ENCODE measurements at places on chromosomes 5 and 9.

GRCh38 chr9:124465736-124466135 is 15.5 kb downstream of the ADGRD2 start:
- no peak overlapping the region for H3K4me3 ChIP-seq
- DNase-seq, result no peak

GRCh38 chr9:95939472-95939871 is 64.0 kb downstream of the ERCC6L2 start:
- H3K4me3 ChIP-seq, result no peak overlapping the region
- H3K4me1 ChIP-seq, result no peaks in the 10 kb centered on the region
- H3K36me3 ChIP-seq, result peaks cover 87% of the 10 kb centered on the region
- H3K27me3 ChIP-seq, result no peaks in the 10 kb centered on the region
- H3K27ac ChIP-seq, result no peak overlapping the region

DNA sequence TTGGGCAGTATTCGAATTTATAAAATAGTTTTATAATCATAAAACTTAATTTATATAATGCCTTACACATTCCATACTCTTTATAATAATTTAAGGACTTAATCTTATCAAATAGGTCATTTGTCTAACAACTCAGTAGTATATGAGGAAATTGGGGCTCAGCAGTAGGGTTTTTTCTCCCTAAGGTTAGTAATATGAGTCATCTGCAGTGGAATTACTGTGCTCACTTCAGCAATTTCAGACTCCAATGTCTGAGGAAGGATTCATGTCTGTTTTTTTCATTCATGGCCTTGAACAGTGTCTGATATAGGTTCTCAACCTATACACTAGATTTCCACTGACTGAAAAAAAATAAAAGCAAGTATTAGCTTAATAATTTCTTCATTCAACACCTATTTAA is 7.4 kb downstream of the DMRTA1 start:
- H3K27me3 ChIP-seq, result peaks cover 33% of the 10 kb centered on the region
- DNase-seq, result no peak
- no peak overlapping the region for H3K4me3 ChIP-seq
- H3K4me1 ChIP-seq, result no peaks in the 10 kb centered on the region
- H3K36me3 ChIP-seq, result no peaks in the 10 kb centered on the region
- H3K27ac ChIP-seq, result no peak overlapping the region

- peaks cover 89% of the 10 kb centered on the region for H3K27me3 ChIP-seq
- no peaks in the 10 kb centered on the region for H3K36me3 ChIP-seq
- no peak for DNase-seq
- H3K4me3 ChIP-seq, result peak overlapping the region; percentile 30
Measured at GRCh38 chr5:115815006-115815692, 1.3 kb downstream of the CDO1 start.

GRCh38 chr5:62568143-62568542 is 10.5 kb upstream of the LRRC70 start:
- DNase-seq, result no peak
- peaks cover 53% of the 10 kb centered on the region for H3K36me3 ChIP-seq
- no peak overlapping the region for H3K4me3 ChIP-seq
- no peaks in the 10 kb centered on the region for H3K27me3 ChIP-seq
- peaks cover 12% of the 10 kb centered on the region for H3K4me1 ChIP-seq

DNA sequence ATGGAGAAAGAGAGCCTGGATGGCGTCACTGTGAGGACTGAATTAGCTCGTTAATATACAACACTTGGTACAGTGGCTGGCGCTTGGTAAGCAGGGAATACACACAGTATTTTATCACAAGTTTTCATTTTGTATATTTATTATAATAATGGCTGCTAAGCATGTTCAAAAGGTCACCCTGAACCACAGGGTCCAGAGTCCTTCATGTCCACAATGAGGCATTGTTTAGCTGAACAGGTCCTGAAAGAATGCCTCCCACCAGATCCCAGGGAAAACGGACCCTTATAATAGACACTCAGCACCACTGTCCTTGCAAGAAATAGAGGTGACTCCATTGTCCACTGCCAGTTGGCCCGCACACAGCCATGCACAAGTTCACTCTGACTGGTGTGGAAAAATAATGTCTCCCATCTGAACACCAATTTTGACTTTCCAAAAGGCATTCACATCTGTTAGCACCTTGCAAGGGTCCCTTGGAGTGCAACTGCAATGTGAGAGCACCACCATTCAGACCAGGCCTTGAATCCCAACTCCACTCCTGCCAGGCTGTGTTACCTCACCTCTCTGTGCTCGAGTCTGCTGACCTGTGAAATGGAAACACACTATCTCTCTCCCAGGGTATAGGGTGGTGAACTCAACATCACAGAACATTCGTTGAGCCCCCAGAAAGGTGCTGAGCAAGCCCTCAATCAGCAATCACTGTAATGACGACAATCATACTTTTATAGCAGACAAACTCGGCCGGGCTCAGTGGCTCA is 3.9 kb downstream of the VDAC1 start:
- H3K27ac ChIP-seq, result no peak overlapping the region
- no peak for DNase-seq
- H3K27me3 ChIP-seq, result no peaks in the 10 kb centered on the region
- H3K4me1 ChIP-seq, result peaks cover 52% of the 10 kb centered on the region
- H3K36me3 ChIP-seq, result peaks cover 45% of the 10 kb centered on the region
- H3K4me3 ChIP-seq, result no peak overlapping the region

- H3K36me3 ChIP-seq, result no peaks in the 10 kb centered on the region
- peaks cover 37% of the 10 kb centered on the region for H3K27me3 ChIP-seq
- no peak overlapping the region for H3K4me3 ChIP-seq
- no peak overlapping the region for H3K27ac ChIP-seq
- DNase-seq, result peak; percentile 47
Measured at GRCh38 chr5:38382898-38383297, 124.5 kb downstream of the EGFLAM start.

DNA sequence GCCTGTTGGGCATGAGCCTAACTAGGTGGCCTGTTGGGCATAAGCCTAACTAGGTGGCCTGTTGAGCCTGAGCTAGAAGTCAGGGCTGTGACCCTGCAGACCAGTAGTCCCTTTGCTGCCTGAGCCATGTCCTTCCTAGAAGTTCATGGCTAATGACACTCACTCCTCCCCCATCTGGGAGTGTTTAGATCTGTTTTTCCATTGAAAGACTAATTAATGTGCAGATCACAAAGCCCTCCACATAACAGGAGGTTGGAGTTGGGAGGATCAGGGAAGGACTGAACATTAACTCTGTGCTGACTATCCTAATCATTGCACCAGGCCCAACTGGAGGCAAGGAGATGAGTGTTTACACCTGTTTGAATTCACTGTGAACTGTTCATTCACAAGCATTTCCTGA is 27.6 kb downstream of the SLC25A48 start:
- DNase-seq, result no peak
- H3K36me3 ChIP-seq, result no peaks in the 10 kb centered on the region
- no peak overlapping the region for H3K27ac ChIP-seq

GRCh38 chr5:1699394-1699793 is 100.2 kb downstream of the MRPL36 start:
- no peak overlapping the region for H3K27ac ChIP-seq
- H3K4me1 ChIP-seq, result peaks cover 31% of the 10 kb centered on the region
- no peak for DNase-seq
- H3K4me3 ChIP-seq, result no peak overlapping the region

GRCh38 chr5:139698490-139699146 is 50.5 kb downstream of the CXXC5 start:
- H3K36me3 ChIP-seq, result peaks cover 1% of the 10 kb centered on the region
- no peak overlapping the region for H3K27ac ChIP-seq
- no peak for DNase-seq
- no peak overlapping the region for H3K4me3 ChIP-seq

- peaks cover 70% of the 10 kb centered on the region for H3K27me3 ChIP-seq
- no peak for DNase-seq
- peaks cover 10% of the 10 kb centered on the region for H3K4me1 ChIP-seq
- H3K4me3 ChIP-seq, result no peak overlapping the region
- no peak overlapping the region for H3K27ac ChIP-seq
Measured at GRCh38 chr5:88659529-88660263, 223.3 kb downstream of the MEF2C start.

GRCh38 chr5:38422622-38423021 is 133.8 kb downstream of the LIFR start:
- H3K36me3 ChIP-seq, result no peaks in the 10 kb centered on the region
- DNase-seq, result no peak
- peaks cover 44% of the 10 kb centered on the region for H3K27me3 ChIP-seq
- H3K4me1 ChIP-seq, result no peaks in the 10 kb centered on the region
- H3K4me3 ChIP-seq, result no peak overlapping the region

DNA sequence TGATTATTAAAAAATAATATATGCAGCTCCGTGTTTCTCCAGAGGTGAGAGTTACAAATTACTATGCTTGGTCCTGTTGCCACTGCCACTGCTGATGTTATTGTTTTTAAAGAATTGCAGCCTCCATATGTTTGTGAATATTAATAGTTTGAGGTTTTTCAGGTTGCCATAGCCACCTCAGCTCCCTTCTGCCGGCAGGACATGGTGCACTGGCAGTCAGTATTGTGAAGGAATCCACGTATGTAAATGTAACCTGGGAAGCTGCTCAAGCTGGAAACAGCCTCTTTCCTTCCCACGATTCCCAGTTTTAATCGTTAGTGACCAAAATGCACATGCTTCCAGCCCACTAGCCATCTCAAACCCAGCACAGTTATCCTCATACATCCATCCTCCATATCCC is 184.4 kb upstream of the CCNG1 start:
- no peak overlapping the region for H3K4me3 ChIP-seq
- H3K27me3 ChIP-seq, result no peaks in the 10 kb centered on the region
- no peaks in the 10 kb centered on the region for H3K4me1 ChIP-seq
- DNase-seq, result no peak
- no peaks in the 10 kb centered on the region for H3K36me3 ChIP-seq

- no peaks in the 10 kb centered on the region for H3K4me1 ChIP-seq
- H3K36me3 ChIP-seq, result no peaks in the 10 kb centered on the region
- no peak overlapping the region for H3K4me3 ChIP-seq
- H3K27ac ChIP-seq, result no peak overlapping the region
Measured at GRCh38 chr5:158908425-158909220, 191.1 kb downstream of the EBF1 start.

DNA sequence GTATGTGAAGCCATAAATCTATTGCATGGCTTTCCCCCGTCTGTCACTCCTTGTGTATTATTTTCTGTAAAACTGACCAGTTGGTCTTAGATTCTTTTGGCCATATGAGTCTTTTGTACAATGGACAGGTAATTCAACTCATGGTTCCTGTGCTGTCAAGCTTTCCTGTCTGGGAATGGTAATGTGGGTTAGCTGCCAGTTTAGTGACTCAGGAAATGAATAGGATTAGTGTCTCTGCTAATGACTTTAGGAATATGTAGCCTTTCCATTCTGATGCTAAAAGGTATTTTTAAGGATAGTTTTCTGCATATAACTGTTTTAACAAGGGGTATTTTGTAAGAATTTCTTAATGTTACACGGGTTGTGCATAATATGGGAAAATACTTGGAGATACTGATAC is 182.7 kb downstream of the PBX3 start:
- H3K27me3 ChIP-seq, result no peaks in the 10 kb centered on the region
- DNase-seq, result no peak
- H3K4me1 ChIP-seq, result no peaks in the 10 kb centered on the region
- no peak overlapping the region for H3K27ac ChIP-seq
- no peak overlapping the region for H3K4me3 ChIP-seq

- DNase-seq, result no peak
- no peak overlapping the region for H3K4me3 ChIP-seq
- H3K4me1 ChIP-seq, result no peaks in the 10 kb centered on the region
Measured at GRCh38 chr5:115321309-115321708, 24.9 kb upstream of the CCDC112 start.

GRCh38 chr9:101585740-101586139 is 9.0 kb downstream of the PPP3R2 start:
- peaks cover 7% of the 10 kb centered on the region for H3K4me1 ChIP-seq
- no peak overlapping the region for H3K4me3 ChIP-seq

DNA sequence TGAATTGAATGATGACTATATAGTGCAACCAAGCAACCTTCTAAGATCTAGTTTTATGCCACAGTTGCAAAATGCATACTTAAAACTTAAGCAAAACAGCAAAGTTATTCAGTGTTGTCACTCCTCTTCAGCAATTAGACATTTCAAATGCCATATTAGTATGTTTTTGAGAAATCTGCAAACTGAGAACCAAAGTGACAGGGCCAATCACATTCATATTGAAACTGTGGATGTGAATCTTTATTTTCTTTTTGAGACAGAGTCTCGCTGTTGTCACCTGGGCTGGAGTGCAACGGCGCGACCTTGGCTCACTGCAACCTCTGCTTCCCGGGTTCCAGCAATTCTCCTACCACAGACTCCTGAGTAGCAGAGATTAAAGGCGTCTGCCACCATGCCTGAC is 249.2 kb upstream of the EFNA5 start:
- H3K4me3 ChIP-seq, result no peak overlapping the region
- H3K27ac ChIP-seq, result no peak overlapping the region
- H3K4me1 ChIP-seq, result no peaks in the 10 kb centered on the region
- no peak for DNase-seq
- H3K36me3 ChIP-seq, result peaks cover 5% of the 10 kb centered on the region

- H3K4me3 ChIP-seq, result peak overlapping the region; percentile 64
- peak overlapping the region; percentile 69 for H3K27ac ChIP-seq
- H3K4me1 ChIP-seq, result peaks cover 13% of the 10 kb centered on the region
- H3K36me3 ChIP-seq, result no peaks in the 10 kb centered on the region
Measured at GRCh38 chr9:95772320-95773052, 103.0 kb upstream of the ERCC6L2 start.

Data from activated naive CD8-positive, alpha-beta T cell treated with anti-CD3 and anti-CD28 coated beads for 36 hours (primary cell).